CD4-positive, alpha-beta T cell treated with Interleukin-17A for 1 hour (primary cell): ENCODE measurements at places on chromosomes 2 and 18.

DNA sequence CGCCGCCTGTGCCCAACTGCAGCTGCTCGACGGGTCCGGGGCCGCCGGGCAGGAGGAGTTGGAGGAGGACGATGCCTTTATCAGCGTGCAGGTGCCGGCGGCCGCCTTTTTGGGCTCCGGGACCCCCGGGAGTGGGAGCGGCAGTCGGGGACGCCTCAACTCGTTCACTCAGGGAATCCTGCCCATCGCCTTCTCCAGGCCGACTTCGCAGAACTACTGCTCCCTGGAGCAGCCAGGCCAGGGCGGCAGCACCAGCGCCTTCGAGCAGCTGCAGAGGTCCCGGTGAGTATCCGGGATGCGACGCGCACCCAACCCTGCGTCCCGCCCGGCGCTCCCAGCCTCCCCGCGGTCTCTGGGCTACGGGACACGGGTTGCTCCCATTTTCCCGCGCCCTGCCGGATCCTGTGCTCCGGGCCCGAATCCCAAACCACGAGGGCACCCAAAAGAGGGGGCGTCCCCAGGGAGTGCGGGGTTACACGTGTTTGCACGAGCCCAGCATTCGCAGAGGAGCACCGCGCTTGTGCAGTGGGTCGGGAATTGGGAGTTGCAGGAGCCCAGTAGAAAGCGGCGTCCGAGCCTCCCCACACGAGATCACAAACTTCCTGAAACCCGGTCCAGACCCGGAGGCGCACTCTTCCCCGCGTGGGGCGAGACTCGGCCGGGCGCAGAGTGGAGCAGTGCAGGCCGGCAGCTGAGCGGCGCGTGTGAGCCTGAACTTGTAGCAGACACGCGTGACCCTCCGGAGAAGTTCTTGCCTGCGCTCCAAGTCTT is 1.2 kb downstream of the CABLES1 start:
- no peak for DNase-seq

GRCh38 chr2:158600155-158600802 is 143.5 kb downstream of the PKP4 start:
- DNase-seq = no peak

GRCh38 chr18:74290794-74291471 is 830 bp downstream of the CYB5A start:
- peak; percentile 22 for DNase-seq

GRCh38 chr2:214578442-214578841 is 167.6 kb downstream of the VWC2L start:
- no peak for DNase-seq

- no peak for DNase-seq
Observed at GRCh38 chr2:219010162-219010756, 17.0 kb upstream of the CRYBA2 start.

- DNase-seq = no peak
Observed at GRCh38 chr2:173153301-173153885, 77.7 kb downstream of the MAP3K20 start.

DNA sequence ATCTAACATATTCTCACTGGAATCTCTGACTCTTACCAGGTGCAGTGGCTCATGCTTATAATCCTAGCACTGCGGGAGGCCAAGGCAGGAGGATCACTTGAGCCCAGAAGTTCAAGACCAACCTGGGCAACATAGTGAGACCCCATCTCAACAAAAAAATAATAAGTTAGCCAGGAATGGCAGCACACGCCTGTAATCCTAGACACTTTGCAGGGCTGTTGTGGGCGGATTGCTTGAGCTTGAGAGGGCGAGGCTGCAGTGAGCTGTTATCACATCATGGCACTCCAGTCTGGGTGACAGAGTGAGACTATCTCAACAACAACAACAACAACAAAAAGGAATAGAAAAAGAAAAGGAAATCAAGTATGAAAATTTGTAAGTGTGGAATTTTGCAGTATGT is 306.5 kb upstream of the CYP26B1 start:
- no peak for DNase-seq

GRCh38 chr2:148044322-148044721 is 23.4 kb downstream of the MBD5 start:
- DNase-seq = no peak

DNA sequence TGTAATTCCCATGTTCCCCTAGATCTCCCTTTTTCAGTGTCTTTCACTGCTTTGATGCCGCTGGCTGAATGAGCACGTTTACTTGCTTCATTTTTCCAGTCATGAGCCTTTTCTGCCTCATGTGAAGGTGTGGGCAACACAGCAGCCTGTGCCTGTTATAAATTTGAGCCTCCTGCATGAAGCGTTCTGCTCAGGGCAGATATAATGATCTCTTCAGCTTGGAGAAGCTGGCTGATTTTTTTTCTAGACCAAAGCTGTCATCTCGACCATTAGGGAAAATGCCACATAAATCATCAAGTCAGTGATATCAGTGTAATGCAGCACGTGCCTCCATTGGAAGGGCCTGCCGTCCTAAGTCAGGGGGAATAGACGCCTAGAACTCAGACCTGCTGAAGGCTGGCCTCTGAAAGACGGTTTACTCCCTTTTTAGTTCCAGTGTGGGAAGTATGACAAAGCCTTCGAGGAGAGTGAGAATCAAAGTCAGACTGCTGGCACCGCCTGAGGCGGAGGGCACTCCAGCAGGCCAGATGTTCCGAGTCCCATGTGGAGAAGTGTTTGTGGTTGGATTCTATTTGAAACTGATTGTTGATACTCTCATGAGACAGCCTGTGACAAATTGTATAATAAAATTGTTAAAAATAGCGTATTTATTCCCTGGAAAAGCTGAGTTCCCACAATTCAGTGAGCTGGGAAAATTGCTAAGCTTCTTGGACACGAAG is 196.5 kb downstream of the MYO1B start:
- DNase-seq = no peak

- DNase-seq = no peak
Observed at GRCh38 chr18:26549263-26550094, 1.1 kb upstream of the KCTD1 start.

GRCh38 chr2:192719629-192720028 is 524.9 kb upstream of the TMEFF2 start:
- DNase-seq = no peak

GRCh38 chr2:219225350-219225749 is 4.1 kb downstream of the ATG9A start:
- DNase-seq = no peak

DNA sequence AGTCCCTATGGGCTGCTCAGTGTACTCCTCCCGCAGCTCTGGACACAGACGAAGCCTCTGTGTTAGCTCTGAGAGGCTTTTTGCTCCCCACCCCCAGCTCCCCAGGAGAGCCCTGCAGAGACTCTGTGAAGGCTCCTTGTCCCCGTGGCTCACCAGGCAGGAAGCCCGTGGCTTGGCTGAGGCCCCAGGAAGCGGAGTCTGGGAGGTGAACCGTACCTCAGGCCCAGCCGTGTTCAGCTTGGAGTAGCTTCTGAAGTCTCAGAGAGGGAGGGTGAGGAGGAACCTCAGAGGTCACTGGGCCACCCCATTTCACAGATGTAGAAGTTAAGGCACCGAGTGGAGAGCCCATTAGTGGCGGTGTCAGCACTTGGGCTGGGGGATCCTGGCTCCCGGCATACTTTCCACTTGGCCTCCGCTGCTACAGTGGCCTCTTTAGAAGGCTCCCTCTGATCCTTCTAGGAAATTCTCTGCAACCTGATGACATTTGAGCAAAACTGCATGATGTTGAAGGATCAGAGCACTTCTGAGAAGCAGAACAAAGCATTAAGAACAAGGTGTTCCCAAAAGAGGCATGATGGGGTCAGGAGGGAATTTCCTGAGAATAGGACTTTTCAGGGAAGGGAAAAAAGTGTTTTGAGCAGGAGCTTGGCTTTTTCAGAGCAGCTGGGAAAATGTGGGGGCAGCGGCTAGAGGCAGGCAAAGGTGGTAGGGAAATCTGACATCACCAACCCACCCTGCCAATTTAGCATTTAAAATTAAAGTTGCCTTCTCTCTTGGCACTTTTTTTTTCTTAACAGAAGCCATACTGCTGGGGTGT is 79.1 kb downstream of the MCFD2 start:
- no peak for DNase-seq

GRCh38 chr2:236879416-236879963 is 206.2 kb upstream of the COPS8 start:
- no peak for DNase-seq

DNA sequence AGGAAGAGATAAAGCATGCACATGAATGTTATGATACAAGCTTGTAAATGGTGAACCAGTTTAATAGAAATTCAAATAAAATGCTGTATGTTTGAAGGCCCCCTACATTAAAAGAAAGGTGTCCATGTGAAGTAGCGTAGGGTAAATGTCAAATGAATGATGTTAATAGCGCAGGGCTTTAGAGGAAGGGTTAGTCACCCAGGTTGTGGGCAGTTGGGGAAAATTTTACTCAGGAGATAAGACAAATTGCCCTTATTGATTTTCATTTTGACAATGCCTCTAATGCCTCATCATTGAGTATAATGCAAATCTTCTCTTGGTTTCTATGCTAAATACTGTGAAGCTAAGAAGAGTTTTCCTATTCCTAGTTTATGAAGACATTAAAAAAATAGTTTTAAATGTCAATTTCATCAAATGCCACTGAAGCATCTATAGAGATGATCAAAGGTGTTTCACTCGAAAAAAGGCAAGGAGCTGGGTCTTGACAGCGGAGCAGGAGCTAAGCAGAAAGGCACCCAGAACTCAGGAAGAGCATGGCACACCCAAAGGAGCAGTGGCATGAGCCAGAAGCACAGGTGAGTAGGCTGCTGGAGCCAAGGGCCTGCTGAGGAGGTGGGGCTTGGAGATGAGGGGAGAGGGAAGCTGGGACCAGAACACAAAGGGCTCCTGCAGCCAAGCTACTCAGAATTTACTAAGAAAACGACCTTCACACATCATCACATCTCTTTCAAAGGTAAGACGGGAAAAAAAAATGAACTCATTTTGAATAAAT is 129.3 kb upstream of the ACKR3 start:
- DNase-seq = no peak
